ENCODE measurements at places on chromosomes 5 and 9. TPM values are rescaled to one million over a fixed set of nuclear protein-coding genes. Genes with fewer than 3 reads are reported as not detected.

- no peak for DNase-seq
Measured at GRCh38 chr5:137194300-137194699, 304.8 kb downstream of the SPOCK1 start.

The CHSY3 gene
- not detected for total RNA-seq

The PKN3 gene
- total RNA-seq: 2.6 TPM

- no peak for DNase-seq
Measured at GRCh38 chr5:59542851-59543820, 350.4 kb downstream of the PDE4D start.

DNA sequence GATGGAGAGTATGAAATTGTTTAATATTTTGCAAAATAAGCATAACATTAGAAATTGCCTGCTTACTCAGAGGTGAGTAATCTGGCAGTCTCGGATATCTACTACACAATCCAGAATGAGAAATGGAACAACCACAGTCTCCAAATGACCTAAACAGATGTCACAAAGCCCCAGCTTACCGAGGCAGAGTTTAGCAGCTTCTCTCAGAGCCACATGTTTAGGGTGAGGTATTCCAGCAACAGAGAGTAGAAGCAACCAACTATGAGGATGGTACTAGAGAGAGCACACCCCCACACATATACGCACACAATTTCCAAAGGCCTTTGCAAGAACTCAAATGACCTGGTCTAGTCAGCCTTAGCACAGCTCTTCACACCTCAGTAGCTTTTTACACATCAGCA is 122.7 kb upstream of the LPAR1 start:
- DNase-seq: no peak

The F2RL1 gene
- 5.1 TPM for total RNA-seq

The OGN gene
- total RNA-seq: not detected

DNA sequence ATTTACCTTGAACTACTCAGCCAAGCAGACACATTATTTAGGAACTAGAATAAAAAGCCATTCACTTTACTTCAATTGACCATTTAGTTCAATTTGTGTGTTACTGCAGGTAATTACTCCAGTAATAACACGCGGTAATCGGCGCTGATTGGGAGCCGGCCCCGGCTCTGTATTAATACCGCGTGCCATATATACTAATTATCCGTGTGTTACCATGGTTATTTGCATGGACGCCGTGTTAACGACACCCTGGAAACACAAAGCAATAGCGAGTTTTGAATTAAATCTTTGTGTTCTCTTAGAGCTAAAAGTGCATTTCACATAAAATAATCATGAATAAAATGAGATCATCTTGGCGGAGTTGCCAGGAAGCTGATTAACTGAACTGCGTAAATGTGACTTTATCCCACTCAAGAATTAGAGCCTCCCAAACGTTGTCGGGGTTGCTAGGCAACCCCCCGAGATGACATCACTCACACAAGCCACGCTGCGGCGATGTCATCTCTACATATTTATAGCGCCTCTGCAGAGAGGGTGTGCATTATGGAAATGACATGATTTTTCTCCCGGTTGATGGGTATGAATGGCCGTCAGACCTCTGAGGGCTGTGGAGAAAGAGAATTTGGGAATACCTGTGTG is 41.4 kb upstream of the RNU6ATAC start:
- DNase-seq: no peak

The MAMDC2 gene
- total RNA-seq: not detected

DNA sequence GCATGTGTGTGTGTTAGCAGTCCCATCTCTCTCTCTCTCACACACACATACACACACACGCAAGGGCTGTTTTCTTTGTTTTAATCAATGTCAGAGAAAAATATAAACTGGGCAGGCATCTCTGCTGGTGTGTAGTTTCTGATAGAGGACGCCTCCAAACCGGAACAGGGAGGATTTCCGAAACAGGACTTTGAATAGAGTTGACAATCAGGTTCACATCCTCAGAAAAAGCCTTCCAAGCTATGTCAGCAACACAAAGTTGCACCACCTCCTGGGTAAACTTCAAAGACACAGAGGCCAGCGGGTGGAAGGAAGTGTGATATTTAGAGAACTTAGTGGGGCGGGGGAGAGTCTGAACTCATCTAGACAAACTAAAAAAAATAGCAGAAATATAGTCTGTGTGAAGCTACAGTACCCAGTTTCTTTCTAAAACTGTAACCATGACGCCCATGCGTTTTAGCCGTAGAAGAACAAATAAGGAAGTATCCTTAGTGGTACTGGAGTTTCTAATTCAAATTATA is 1.2 kb downstream of the ST8SIA4 start:
- peak; percentile 85 for DNase-seq

GRCh38 chr9:84670138-84671041 is 861 bp downstream of the NTRK2 start:
- no peak for DNase-seq

GRCh38 chr5:175738126-175738525 is 80.3 kb downstream of the HRH2 start:
- DNase-seq: no peak

GRCh38 chr5:132909702-132910101 is 36.2 kb downstream of the LEAP2 start:
- DNase-seq: no peak
